Stimulated activated CD4-positive, alpha-beta T cell treated with anti-CD3 and anti-CD28 coated beads, TNF-alpha, amount 100 ng/mL, for 4 hours (primary cell): ENCODE measurements at places on chromosomes 3 and 15.

DNA sequence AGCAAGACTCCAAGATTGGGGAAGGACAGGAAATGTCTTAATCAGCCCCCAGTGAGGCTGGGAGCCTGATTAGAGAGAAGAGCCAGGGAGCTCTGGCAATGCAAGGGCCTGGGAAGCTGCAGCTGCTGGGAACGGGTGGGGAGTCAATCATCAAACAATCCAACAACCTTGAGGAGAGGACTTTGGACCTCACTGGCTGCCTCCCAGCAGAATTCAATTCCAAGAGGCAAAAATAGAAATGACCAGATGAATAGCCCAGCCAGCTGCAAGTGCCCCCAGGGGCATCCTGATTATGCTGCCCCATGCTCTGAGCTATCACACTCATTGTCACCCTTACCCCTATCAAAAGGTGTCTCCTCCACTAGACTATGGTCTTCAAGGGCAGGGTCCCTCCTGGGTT, 6.1 kb upstream of the HOMER2 start:
- no peak for DNase-seq

- DNase-seq, result no peak
These were observed 963.4 kb downstream of the ROBO1 start for GRCh38 chr3:78804251-78805037.

- DNase-seq, result no peak
These were observed 5.3 kb downstream of the TUBGCP4 start for GRCh38 chr15:43376017-43376705.

DNA sequence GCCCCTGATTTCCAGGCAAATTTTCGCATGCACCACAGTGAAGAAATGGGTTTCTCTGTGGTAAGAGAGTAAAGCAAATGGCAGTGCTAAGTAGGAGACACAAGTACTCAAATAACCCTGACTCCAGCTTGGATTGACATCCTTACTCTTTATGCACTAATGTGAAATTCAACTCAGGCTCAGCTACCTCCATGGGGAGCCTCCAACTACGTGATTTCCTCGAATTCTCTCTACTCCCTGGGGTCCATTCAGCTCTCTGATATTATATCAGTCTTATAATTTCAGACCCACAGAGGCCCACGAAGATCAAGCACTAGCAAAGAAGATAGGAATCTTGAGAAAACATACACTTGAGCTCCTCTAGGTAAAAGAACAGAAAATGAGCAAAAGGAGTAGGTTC, 407.6 kb upstream of the CCDC54 start:
- DNase-seq, result no peak

DNA sequence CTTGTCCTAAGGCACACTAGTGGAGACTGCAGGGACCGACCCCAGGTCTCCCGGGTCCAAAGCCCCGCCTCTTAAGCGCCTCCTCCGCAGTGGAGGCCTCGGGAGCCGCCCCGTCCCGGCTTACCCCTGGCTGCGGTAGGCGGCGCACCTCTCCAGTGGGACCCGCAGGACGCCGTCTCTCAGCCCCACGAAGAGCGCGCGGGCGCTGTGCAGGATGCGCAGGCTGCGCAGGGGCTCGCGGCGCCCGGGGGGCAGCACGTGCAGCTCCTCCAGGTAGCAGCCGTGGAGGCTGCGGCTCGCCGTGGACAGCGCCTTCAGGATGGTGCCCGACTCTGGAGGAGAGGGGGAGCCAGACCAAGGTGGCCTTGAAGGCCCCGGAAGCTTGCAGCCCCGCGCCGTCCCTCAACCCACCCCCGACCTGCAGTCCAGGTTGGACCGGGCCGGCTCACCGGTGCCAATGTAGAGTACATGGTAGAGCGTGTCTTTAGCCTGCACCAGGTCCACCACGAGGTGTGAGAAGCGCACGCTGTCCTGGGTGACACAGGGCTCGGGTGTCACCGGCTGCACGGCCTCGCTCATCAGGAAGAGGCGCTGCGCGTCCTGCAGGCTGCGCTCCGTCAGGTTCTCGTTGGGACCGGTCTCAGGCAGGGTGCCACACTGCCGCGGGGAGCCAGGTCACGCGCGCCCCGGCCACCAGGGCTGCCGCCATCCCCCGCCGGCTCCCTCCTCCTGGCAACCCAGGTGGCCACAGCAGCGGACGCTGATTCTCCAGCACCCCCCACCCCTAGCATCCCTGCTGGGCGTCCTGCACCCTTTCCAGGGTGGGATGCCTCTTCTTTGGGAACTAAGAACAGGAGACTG, 105.5 kb downstream of the SEMA5B start:
- DNase-seq, result no peak

- DNase-seq, result no peak
These were observed 74.9 kb downstream of the NTRK3 start for GRCh38 chr15:88181613-88182012.

DNA sequence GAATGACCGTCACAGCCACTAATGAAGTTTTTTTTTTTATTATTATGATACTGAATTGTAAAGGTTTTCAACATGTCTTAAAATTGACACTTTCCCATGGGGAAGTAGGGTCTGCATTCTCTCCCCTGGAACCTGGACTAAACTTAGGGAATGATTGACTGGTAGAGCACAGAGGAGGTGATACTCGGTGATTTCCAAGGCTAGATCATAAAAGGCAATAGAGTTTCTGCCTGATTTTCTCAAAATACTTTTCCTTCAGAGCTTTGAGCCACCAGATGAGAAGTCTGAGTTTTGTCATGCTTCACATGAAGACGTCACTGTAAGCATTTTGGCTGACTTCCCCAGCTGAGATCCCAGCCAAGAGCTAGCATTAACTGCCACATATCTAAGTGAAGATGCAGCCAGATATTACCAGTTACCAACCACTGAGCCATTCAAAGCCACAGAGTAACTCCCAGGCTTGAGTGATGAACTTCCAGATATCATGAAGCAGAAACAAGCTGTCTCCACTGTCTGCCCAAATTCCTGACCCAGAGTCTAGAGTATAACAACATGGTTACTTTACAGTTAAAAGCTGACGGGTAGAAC, 105.8 kb downstream of the LSAMP start:
- no peak for DNase-seq

DNA sequence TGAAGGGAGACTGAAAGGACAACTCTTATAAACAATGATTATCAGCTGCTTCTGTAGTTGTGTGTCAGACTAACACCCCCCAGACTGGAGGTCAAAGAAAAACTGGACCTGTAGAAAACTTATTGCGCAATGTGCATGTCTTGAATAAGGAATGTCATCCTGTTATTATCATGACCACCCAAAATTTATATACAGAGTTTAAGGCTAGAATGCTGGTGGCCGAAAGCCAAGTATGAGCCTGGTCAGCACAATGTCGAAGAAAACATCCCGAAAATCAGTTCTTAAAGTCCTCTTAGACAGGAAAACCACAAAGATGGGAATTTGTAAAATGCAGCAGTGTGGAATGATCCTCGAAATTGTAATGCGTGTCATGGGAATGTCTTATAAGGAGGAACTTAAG, 29.3 kb downstream of the RFTN1 start:
- DNase-seq, result no peak

GRCh38 chr15:90338532-90338931, 13.6 kb upstream of the ZNF774 start:
- no peak for DNase-seq

- no peak for DNase-seq
These were observed 27.1 kb downstream of the SPSB4 start for GRCh38 chr3:141078200-141078599.

GRCh38 chr15:67143646-67144045, 78.2 kb downstream of the SMAD3 start:
- no peak for DNase-seq

DNA sequence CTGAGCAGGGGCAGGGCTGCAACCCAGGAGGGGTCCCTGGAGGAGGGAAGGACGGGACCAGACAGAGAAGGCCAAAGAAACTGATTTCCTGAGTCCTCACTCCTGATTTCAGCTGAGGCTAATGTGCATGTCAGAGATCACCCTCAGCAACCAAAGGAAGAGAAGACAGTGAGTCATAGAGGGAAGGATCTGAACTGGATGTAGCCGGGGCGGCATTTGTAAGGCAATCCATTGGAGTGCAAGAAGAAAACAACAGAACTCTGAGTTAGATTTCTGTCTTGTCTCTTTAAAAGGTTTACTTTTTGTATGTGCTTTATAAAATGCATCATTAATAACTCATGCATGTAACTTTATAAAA, 105.3 kb upstream of the AGBL1 start:
- no peak for DNase-seq

GRCh38 chr3:43055393-43055792, 50.5 kb downstream of the POMGNT2 start:
- no peak for DNase-seq
